Erythroblast (primary cell): ENCODE measurements at places on chromosomes 12 and 14.
A peak's percentile ranks its signal among the peaks of the same experiment; 100 is the strongest.

DNA sequence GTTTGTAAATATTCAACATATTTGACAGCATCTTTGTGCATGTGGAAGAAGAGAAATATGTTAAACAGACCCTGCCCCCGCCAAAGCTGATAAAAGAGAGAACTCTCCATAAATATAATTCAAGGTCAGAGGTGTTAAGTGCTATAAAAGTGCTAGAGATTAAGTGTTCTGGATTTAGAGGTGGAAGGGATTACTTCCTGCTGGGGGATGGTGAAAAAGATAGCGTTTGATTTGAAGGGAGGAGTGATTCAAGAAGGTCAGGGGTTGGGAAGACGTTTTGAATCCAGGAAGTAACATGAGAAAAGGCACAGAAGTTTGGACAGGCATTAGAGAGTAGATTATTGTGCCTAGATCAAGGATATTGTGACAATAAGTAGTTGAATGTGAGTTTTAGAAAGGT, 30.2 kb downstream of the RIC8B start:
- no peak for DNase-seq

DNA sequence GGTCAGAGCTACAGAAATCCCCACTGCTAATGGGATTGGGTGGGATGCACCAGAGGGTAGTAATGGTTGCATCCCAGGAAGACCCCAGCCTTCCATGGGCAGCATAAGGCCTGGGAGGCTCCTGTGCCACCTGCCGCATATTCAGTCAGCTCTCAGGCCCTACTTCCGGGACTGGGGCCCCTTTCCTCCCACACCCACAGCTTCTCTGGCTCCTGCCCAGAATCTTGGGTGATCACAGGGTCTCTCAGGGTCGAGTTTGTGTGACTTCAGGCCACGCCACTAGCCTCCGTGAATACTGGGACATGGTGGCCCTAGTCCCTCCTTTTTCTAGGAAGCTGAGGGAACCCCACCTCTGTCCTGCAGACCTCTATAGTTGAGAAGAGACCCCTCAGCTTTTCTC, 66.8 kb upstream of the RIN3 start:
- no peak for DNase-seq

GRCh38 chr12:16473610-16474326, 126.3 kb downstream of the MGST1 start:
- DNase-seq: no peak

GRCh38 chr14:57009585-57010515, 199.6 kb upstream of the OTX2 start:
- DNase-seq: peak; percentile 86

- no peak for DNase-seq
Observed at GRCh38 chr14:54804538-54805041, 98.0 kb downstream of the GCH1 start.
